Glutamatergic neuron (in vitro differentiated cells): ENCODE measurements at places on chromosomes 16 and 17. TPM values are rescaled to one million over a fixed set of nuclear protein-coding genes. Genes with fewer than 3 reads are reported as not detected.

DNA sequence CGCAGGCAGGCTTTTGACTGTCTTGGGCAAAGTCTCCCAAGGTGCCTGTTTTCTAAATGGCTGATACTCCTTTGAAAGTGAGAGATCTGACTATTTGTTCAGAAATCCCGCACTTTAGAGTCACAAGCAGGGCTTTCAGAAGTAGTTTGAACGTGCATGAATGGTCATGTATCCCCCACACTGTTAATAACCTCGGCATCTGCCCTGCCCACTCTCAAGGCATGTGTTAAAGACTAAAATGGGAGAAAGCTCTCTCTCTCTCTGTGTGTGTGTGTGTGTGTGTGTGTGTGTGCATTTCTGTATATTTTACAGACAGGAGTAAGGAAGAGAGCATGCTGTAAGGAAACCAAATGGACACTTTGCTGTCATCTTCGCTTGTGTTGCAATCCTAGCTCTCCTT is 163.7 kb downstream of the MAF start:
- no peak for DNase-seq

- peak; percentile 68 for DNase-seq
Observed at GRCh38 chr16:66551348-66551759, 1.0 kb upstream of the CKLF start.

- DNase-seq = no peak
Observed at GRCh38 chr16:11250786-11251524, 5.0 kb downstream of the SOCS1 start.

- DNase-seq = no peak
Observed at GRCh38 chr16:81571175-81571574, 126.6 kb downstream of the CMIP start.

GRCh38 chr16:70018254-70018653 is 67.1 kb downstream of the CLEC18A start:
- no peak for DNase-seq

GRCh38 chr16:88927010-88927409 is 50.0 kb downstream of the CBFA2T3 start:
- DNase-seq = no peak

DNA sequence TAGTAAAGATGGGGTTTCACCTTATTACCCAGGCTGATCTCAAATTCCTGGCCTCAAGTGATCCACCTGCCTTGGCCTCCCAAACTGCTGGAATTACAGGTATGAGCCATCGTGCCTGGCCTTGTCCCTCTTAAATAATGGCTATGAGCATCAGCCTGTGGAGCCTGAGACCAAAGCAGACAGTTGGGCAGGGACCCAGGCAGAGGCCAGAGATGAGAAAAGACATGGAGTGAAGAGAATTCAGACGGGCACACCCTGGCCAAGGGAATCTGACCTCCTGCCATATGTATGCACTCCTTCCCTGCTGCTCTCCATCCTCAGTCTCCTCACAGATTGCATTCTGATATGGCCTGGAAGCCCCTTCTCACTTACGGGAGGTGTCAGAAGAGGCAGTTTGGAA is 98.4 kb upstream of the DNAH9 start:
- no peak for DNase-seq

The KCNH6 gene
- 4.1 TPM for total RNA-seq

DNA sequence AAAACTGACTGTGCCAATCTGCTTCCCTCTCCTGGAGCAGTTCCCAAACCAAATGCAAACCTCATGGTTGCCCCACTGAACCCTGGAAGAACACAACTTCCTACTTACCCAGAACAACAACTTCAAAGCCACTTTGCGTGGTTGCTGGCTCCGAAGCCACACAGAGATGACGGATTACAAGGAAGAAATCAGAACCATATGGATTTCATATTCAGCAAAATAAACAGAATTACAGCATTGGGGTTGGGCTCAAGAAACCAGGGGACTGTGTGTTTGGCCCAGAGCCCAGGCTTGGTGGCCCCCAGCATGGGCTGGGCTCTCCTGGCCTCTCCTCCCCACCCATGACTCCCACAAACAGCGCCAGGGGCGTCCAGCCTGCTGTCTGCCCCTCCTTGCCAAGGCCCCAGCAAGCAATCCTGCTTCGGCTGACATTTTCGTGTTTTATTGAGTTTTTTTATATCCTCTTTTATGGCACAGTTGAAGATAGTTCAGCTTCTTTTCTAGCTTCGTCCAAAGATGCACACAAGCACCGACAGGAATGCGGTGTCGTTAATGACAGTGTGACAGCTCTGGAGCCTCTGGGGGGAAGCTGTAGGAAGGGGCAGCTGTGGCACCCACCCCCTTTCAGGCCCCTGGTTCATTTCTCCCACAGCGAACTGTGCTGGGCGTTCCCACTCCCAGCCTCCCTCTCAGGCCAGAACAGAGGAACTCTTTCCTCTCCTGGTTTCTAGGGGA is 137.1 kb downstream of the GAS7 start:
- no peak for DNase-seq

DNA sequence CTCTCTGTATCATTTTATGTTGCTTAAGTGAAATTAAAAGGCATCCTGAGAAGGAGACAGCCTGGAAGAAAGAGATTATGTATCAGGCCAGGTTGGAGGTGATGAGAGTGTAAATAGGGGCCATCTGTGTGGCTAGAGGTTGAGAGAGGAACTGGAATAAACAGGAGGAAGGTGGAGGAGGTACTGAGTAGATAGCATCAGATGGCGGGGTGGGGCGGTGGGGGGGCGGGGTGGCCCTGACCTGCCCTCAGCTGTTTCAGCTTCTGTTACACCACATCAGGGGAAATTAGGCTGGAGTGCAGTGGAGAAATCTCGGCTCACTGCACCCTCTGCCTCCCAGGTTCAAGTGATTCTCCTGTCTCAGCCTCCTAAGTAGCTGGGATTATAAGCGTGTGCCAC is 6.9 kb upstream of the KCNG4 start:
- no peak for DNase-seq

GRCh38 chr17:72962106-72962505 is 130.4 kb downstream of the SLC39A11 start:
- no peak for DNase-seq

The CRYM gene
- not detected for total RNA-seq

DNA sequence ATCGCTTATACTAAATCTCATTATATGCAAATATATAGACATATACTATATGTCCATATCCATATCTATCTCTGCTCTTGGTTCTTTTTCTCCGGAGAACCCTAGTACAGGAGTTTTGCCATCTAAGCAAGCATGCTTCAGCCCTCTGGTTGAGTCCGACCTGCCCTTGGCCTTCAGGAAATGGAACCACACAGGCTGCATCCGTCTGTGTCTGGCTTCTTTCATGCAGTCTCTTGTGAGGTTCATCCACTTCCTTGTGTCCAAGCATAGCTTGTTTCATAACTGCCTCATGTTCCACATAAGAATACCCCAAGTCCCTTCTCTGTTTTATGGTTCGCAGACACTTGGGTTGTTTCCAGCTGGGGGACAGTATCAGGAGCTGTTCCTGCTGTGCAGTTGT is 16.8 kb downstream of the SNX20 start:
- DNase-seq = no peak

The CCDC47 gene
- total RNA-seq = 56.4 TPM
